Smooth muscle cell of the umbilical artery (primary cell): ENCODE measurements at places on chromosomes 4 and X. TPM values are rescaled to one million over a fixed set of nuclear protein-coding genes. Genes with fewer than 3 reads are reported as not detected.

NHS gene
- total RNA-seq: 0.30 and 1.4 TPM in 2 replicates

GPR50 gene
- not detected in 2 replicates for total RNA-seq

FGF2 gene
- 169 and 234 TPM in 2 replicates for total RNA-seq

EXOC1L gene
- total RNA-seq: not detected in 2 replicates

RASL11B gene
- 0.23 and 1.5 TPM in 2 replicates for total RNA-seq

KIAA1210 gene
- not detected in 2 replicates for total RNA-seq

BEX4 gene
- total RNA-seq: 11.9 and 24.1 TPM in 2 replicates

SLC4A4 gene
- 22.0 and 23.0 TPM in 2 replicates for total RNA-seq
